ENCODE measurements at places on chromosomes 1 and 21.
A peak's percentile ranks its signal among the peaks of the same experiment; 100 is the strongest.

GRCh38 chr1:72284348-72285073, 2.2 kb upstream of the NEGR1 start:
- DNase-seq = peak; percentile 34

DNA sequence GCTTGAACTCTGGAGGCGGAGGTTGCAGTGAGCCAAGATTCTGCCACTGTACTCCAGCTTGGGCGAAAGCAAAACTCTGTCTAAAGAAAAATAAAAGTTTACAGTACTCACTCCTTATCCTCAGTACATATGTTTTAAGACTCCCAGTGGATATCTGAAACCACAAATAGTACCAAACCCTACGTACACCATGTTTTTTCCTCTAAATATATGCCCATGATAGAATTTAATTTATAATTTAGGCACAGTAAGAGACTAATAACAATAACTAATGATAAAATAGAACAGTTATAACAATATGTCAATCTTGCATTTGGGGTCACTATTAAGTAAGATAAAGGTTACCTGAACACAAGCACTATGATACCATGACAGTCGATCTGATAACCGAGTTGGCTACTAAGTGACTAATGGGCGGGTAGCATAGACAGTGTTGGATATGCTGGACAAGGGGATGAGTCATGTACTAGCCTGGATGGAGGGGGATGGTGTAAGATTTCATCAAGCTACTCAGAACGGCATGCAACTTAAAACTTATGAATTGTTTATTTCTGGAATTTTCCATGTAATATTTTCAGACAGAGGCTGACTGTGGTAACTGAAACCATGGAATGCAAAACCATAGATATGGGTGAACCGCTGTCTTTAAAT, 43.7 kb downstream of the ST7L start:
- no peak for DNase-seq

GRCh38 chr1:43247256-43247921, 22.4 kb upstream of the TMEM125 start:
- no peak for DNase-seq

GRCh38 chr1:207311888-207312603, 9.4 kb upstream of the CD55 start:
- DNase-seq = no peak

- DNase-seq = no peak
Measured at GRCh38 chr1:64895500-64895899, 70.8 kb downstream of the JAK1 start.

- DNase-seq = no peak
Measured at GRCh38 chr1:115767403-115767802, 1.1 kb downstream of the CASQ2 start.

- no peak for DNase-seq
Measured at GRCh38 chr1:92217721-92218120, at the start of gene C1orf146. TSS of gene C1orf146 (plus strand) at chr1:92217915. CDS start at chr1:92231421, 13,506 bp downstream.

- DNase-seq = no peak
Measured at GRCh38 chr1:203045821-203046594, 19.7 kb downstream of the PPFIA4 start.

DNA sequence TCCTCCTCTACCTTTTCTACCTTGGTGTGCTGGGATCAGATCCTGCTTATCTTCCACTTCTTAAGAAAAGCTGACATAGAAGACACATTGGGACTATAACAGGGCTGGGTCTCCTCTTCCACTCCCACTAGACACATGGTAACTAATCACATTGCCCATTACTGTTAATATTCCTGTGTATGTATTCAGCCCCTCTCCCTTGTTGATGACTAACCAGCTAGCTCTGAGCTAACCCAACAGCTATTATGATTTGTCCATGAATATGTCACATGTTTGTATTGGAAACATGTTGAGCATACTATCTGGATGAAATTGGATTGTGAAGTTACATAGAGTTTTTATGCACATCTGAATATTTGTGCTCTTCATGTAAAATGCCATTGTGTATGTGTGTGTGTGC, 52.9 kb downstream of the MPZL1 start:
- no peak for DNase-seq

GRCh38 chr1:163744301-163744887, 422.6 kb downstream of the NUF2 start:
- DNase-seq = no peak

GRCh38 chr1:243271996-243272395, 16.2 kb downstream of the SDCCAG8 start:
- DNase-seq = no peak

DNA sequence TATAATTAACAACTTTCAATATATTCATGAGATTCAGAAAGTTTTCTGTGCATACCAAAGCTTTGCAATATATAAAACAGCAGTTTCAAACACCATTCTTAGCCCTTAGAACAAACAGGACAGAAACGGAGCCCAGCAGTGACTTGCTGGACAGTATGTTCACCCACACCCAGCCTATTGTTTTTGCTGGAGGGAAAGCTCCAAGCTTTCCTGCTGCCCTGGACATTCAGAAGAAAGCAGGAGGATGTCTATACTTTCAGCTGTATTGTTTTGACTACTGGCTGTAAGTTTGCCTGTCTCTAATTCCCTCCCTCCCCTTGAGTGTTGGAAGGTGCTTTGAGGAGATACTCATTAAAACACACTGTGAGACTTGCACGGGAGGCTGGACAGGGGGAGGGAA, 9.6 kb downstream of the DENND2C start:
- DNase-seq = no peak

- no peak for DNase-seq
Measured at GRCh38 chr1:62493656-62494055, 56.8 kb downstream of the USP1 start.

GRCh38 chr1:110967256-110967655, 3.5 kb upstream of the LRIF1 start:
- no peak for DNase-seq

DNA sequence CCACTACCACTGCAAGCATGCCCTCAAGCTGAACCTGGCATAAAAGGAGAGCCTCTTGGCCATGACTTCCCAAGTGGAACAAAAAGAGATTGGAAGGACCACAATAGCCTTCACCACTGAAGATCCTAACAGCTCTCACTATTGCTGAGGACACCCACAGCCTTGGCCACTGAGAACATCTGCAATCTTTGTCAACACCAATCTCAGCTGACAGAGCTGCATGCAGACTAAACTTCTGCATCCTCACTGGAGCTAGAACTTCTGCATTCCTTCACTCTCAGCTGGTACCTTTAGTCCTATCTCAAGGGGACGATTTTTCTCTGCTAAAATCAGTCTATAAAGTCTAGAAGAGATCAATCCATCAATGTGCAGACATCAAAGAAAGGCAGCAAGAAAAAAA, 8.3 kb upstream of the FCRL2 start:
- no peak for DNase-seq

DNA sequence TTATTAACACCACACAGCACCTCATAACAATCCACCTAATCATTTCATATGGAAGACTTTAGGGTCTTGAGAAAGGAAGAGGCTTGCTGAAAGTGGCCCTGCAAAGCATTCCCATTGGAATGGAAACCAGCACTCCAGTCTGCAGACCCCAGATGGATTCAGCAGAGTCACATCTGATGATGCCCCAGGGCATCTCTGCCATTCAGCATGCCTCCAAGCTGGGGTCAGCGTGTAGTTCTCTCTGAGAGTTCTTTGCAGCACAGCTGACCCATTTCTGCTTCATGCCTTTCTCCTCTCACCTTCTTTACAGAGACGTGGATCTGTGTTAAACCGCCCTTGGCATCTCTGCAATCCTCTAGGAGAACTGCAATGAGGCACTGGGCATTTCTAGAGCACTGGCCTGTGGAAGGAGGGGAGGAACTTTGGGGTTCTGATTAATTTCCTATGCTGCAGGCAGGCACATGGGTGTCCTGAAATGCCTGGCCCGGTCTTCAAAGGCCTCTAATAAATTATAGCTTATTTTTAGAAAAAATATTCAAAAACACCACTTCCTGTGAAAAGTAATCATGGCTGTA, 2.6 kb upstream of the LUZP1 start:
- no peak for DNase-seq

DNA sequence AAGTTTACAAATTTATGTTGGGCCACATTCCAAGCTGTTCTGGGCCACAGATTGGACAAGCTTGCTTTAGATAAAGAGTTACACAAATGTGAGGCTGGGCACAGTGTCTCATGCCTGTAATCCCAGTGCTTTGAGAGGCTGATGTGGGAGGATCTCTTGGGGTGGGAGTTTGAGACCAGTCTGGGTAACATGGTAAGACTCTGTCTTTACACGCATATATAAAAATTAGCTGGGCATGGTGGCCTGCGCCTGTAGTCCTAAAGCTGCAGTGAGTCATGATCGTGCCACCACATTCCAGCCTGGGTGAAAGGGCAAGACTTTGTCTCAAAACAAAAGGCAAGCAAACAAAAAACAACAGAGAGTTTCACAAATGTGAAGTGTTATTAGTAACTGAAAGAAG, 5.9 kb upstream of the VCAM1 start:
- no peak for DNase-seq

DNA sequence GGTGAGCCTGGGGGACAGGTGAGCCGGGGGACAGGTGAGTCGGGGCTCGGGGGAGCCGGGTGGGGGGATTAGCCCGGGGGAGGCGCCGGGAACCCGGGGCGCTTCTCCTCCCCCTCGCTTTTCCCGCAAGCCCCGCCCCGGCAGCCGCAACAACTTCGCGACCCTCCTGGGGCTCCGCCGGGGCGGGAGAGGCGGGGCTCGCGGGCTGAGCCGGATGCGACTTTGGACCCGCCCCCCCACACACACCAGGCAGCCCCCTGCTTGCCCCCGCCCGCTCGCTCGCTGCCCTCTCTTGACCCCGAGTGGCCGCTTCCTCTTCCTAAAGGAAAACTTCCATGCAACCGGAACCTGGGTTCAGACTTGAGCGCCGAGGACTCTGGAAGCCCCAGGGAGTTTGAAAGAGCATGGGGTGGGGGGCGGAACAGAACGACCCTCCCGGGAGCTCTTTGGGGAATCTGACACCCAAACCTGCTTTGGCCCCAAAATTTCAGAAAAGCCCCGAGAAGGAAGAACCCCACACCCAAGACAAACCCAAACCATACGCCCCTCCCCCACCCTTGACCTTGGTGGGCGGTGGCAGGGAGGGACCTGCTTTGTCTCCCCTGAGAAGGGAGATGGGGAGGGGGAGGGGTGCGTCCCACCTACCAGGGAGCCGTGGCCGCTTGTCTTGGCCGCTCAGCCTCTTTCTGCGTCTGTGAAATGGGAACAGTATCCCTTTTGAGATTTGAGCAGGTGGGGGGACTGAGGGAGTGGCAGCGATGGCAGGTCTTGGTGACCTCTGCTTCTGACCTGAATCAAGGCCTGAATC, 550 bp downstream of the ARHGEF16 start:
- no peak for DNase-seq

DNA sequence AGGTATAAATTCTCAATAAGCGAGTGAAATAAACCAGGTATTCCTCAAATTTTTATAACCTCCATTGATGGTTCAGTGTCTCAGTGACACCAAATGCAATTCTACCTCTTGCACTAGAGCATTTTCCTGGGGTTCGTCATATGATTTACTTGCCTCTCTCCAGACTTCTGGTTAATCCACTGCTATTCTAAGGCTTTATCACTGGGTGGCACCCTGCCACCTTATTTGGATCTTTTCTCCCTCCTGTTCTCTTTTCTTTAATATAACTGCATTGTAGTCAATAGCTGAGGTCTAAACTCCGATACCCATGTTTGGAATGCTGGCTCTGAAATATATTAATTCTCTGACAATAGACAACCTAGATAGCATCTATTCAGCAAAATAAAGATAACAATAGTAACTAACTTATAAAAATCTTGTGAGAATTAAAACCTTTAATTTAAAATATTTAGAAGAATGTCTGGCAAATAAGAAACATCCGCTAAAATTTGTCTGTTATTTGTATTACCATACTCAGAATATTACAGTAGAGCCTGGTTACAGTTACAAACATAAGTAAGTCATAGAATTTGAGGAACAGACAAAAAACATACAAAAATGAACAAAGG, 436.4 kb downstream of the PLA2G4A start:
- peak; percentile 7 for DNase-seq

DNA sequence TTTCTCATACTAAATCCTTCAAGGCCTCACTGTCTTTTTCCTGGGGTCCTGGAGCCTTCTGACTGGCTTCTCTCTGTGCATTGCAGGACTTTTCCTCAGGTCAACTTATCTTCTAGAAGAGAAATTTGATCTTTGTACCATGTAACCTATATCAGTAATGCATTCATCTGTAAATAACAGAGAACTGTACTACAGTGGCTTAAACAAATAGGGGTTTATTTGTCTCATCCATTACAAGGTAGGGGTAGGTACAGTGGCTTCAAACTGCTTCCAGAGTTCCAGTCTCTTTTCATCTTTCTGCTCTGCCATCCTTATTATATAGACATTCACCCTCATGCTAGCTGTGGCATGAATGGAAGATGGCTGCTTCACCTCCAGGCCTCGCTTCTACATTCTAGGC, 29.5 kb upstream of the GTF2B start:
- DNase-seq = no peak

- no peak for DNase-seq
Measured at GRCh38 chr1:228463559-228464455, 23.4 kb upstream of the RNF187 start.

- DNase-seq = no peak
Measured at GRCh38 chr1:110258734-110259133, 48.6 kb downstream of the KCNC4 start.

Data from renal cortex interstitium (tissue), 15 donors.